NCI-H2171 (cell line): ENCODE measurements at places on chromosomes 12 and 14.

DNA sequence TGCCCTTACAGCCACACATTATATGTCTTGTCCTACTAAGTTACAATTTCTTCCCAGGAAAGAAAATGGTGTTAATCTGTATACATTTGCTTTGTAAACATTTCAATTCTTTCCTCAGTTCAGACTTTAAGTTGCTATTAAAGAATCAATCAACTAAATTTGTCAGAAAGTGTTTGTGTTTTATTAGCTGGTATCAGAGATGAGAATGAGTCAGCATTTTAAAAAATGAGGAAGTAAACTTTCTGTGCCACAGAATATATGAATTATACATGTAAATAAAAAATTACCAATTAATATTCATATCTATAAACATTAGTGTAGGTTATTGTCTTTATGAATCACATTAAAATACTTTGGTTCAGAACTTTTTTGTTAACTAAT is 82.0 kb downstream of the LMO3 start:
- no peak for DNase-seq

GRCh38 chr12:128797119-128798118 is 26.3 kb downstream of the SLC15A4 start:
- no peak for DNase-seq

- no peak for DNase-seq
Observed at GRCh38 chr12:72677139-72677538, 405.0 kb downstream of the TRHDE start.

DNA sequence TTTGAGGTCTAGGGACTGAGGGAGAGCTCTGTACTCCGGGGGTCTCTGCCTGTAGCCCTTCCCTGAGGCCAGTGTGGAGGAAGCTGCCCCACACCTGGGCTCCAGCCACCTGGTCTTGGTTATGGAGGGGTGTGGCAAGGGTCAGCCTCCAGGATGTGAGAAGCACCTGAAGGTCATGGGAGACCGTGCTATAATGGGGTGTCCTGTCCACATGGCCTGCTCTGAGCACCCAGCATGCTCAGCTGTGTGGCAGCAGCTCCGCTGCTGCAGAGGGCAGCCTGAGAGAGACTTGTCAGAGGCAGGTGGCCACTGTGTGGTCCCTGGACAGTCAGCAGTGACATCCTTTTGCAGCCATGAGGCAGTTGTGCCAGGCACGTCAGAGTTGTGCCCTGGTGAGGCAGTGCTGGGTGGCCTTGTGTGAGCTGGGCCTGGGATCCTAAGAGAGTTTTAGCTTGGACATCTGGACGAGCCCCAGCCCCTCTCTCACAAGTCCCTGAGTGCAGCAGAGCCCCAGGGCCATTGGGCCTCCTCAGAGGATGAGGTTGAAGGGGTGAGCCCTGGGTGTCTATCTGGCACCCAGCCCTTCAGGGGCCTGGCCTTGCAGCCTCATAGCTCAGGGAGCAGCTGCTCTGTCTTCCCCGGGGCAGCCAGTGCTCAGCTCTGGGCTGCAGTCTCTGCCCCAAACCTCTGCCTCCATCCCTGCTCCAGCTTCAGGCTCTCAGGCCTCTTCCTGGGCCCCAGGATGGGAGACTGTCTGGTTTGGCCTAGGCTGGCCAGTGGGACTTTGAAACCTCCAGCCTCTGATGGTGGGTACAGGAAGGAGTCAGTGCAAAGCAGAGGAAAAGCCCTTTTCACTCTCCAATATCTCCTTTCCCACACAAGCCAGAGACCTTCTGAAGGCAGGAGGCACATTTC is 7.4 kb upstream of the ATG101 start:
- DNase-seq: no peak

DNA sequence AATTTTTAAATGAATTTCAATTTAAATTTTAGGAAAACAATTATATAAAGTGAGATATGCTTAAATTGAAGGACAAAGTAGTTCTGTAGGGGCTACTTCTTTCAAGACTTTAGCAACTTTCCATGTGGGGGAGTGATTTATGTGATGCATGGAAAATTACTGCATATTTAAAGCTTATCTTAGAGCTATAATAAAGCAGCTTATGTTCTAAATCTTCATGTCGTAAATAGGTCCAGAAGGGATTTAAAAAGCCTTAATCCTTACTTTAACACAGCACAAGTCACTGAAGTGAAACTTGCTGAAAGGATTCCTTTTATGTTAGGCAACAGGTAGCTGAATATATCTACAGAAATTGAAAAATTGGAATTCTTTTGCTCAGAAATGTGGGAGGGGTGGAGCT is 340.4 kb downstream of the NAV3 start:
- DNase-seq: no peak

DNA sequence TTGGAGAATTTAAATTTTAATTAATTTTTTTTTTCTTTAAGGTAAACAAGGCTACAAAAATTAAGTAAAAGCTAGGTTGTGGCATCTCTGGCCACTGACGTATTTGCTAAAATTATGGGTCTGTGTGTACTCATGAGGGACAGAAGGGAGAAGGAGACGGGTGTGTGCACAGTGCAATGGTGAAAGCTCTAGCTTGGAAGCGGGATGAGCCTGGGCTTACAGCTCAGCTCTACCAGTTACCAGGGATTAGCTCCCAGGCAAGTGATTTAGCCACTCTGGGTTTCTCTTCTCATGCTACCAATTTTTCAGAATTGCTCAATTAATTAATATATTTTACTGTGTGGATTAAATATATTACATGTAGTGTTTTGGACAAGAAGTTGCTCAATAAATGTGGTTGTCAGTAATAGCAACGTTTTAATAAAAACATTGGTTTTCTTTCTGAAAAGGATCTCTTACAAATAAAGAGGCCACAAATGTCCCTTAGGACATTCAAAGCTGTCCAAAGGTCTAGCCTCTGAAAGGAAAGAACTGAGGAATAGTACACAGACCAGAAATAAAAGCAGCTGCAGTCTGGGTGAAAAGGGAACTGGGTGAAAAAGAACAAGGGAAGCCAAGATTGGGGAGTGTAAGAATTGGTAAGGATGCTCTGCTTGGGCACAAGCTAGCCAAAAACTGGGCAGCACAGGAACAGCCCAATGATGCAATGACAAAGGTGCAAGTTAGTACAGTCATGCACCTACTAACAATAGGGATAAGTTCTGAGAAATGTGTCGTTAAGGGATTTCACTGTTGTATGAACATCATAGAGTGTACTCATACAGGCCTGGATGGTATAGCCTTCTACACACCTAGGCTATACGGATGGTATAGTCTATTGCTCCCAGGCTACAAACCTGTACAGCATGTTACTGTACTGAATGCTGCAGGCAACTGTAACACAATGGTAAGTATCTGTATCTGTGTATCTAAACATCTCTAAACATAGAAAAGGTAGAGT is 61.7 kb downstream of the FERMT2 start:
- no peak for DNase-seq

DNA sequence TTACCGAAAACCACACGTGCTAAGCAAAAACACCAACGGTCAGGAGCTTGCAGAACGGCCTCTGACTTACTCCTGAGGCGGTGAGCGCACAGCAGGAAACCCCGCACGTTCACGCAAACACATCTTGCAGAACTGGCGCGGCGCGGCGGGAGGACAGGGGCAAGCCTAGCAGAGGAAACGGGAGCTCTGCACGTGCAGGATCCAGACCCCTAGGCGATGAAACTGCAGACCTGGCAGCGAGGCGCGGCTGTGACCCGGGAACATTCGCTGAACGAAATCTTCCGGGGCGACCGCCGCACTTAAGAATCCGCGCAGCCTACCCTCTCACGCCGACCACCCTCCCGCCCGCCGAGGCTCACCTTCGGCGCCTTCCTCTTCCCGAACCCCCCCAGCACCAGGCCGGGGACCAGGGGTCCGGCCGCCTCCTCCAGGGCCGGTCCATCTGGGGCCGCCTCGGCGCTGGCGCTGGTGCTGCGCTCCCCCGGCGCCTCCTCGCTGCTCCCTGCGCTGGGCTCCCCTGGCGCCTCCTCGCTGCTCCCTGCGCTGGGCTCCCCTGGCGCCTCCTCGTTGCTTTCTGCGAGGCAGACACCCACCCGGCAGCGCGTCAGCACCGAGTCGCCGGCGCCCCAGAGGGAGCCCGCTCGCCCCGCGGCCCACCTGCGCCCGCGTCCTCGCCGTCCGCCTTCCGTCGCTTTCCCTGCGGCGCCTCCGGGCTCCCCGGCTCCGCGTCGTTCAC is 615 bp downstream of the DDX51 start:
- DNase-seq: no peak

GRCh38 chr14:74557691-74558090 is 54.3 kb downstream of the LTBP2 start:
- no peak for DNase-seq

- DNase-seq: no peak
Observed at GRCh38 chr14:21505012-21505553, 6.1 kb downstream of the METTL3 start.

DNA sequence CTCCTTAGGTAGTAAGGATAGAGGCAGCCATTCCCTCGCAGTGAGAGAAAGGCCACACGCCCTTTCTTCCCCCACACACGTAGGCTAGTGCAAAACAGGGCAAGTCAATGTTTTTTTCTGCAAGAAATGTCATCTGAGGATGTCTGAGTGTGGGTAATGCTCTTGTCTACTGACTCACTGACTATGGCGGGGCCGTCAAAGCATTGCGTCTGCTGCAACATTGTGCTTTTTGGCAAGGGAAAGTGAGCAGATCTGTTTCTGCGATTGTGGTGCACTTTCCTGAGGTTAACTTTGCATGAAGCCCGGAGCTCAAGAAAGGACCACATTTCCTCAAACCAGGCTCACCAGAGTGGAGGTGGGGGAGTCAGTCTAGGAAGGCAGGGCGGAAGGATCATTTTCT is 181.6 kb upstream of the GZMB start:
- DNase-seq: no peak
